ENCODE measurements at places on chromosomes 13 and 19.

DNA sequence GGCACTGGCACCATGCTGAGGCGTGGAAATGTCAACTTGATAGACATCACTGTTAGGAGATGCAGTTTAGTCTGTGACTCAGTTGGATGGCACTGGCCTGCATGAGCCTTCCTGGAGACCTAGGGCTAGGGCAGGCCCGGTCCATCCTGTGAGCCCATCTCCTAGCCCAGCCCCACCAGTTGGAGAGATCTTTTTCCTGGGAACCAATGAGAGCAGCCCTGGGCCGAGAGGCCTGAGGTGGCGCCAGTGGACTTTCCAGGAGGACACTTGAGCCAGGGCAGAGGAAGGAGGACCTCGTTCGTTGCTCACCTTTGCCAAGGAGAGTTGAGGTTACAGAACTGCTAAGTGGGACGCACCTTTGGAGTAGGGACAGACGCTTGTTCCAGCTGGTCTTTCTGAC, 100.5 kb upstream of the TEX29 start:
- no peak for DNase-seq

GRCh38 chr19:28519952-28520861, 692.7 kb downstream of the UQCRFS1 start:
- DNase-seq: no peak

DNA sequence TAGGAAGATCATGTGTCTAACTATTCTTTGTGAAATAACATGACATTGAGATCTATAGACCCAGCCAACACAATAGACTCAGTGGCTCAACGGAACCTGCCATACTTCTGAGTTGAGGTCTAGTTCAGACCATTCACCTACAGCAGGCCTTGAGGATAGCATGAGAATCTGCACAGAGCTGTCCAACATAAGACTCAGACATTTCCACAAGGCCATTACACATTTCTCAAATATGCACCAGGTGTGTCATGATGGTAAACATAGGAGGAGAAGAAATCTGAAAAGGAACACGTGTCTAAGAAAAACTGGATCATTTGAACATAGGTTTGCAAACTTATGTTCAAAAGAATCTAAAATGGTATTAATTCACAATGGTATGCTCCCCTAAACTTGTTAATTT, 421.4 kb downstream of the SLITRK6 start:
- DNase-seq: no peak

DNA sequence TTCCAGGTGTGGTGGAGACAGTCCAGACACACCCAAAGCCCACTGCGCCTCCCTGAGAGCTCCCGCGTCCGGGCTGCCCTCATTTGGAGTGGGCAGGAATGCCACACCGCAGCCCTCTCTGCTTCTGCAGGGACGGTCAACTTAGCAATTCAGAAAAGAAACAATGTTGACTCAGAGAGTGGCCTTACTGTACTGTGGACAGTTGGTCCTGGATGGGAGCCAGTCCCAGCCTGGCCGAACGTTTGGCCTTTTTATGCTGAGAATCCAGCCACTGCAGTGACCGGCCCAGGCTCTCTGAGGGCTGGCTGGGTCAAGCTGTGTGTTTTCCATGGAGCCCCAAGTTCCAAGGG, 7.2 kb downstream of the GAS6 start:
- DNase-seq: peak; percentile 88

DNA sequence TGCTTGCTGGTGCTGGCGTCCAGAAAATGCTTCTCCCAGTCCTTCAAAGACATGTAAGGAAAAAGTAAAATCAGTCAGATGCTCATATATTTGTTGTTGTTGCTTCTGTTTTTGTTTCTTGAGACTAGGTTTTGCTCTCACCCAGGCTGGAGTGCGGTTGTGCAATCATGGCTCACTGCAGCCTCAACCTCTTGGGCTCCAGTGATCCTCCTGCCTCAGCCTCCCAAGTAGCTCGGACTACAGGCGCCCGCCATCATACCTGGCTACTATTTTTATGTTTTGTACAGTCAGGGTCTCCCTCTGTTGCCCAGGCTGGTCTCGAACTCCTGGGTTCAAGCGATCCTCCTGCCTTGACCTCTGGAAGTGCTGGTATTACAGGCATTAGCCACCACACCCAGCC, 11.0 kb upstream of the EPS15L1 start:
- DNase-seq: no peak

GRCh38 chr13:94335761-94336526, 143.5 kb downstream of the DCT start:
- DNase-seq: no peak

GRCh38 chr19:41193430-41194156, 574 bp downstream of the CYP2S1 start:
- no peak for DNase-seq
